ENCODE measurements at places on chromosomes 1 and 21.

DNA sequence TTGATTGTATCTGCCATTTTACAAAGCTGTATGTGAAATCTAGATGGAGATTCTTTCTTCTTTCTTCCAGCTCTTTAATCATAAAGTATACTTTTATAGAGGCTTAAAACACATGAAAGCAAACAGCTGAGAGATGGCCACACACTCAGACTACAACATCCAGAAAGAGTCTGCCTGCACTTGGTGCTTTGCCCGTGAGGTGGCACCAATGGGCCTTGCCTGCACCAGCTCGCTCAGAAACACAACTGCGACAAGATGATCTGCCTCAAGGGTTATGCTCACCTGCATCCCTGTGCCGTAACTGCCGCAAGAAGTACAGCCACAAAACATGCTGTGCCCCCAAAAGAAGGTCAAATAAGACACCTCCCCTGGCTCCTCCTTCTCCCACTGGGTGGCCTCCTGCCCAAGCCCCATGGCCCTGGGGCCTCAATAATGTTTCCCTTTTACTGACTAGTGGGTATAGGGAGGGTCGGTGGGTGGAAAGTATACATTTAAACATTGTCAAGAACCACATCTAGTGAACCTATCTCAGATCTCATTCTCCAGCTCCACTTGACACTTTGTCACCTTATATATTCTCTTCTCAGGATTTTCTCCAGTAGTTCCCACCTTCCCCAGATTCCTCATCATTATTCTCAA, 66.7 kb upstream of the ANGPTL3 start:
- no peak for DNase-seq

GRCh38 chr1:64877151-64877550, 89.2 kb downstream of the JAK1 start:
- DNase-seq = peak; percentile 28

- DNase-seq = no peak
These were observed 100.5 kb upstream of the S1PR1 start for GRCh38 chr1:101136271-101136670.

- DNase-seq = peak; percentile 80
These were observed 2.9 kb downstream of the CASQ1 start for GRCh38 chr1:160193091-160193819.

- no peak for DNase-seq
These were observed 57.0 kb downstream of the CAMTA1 start for GRCh38 chr1:6842301-6842700.
